ENCODE measurements at places on chromosomes 4 and X.

DNA sequence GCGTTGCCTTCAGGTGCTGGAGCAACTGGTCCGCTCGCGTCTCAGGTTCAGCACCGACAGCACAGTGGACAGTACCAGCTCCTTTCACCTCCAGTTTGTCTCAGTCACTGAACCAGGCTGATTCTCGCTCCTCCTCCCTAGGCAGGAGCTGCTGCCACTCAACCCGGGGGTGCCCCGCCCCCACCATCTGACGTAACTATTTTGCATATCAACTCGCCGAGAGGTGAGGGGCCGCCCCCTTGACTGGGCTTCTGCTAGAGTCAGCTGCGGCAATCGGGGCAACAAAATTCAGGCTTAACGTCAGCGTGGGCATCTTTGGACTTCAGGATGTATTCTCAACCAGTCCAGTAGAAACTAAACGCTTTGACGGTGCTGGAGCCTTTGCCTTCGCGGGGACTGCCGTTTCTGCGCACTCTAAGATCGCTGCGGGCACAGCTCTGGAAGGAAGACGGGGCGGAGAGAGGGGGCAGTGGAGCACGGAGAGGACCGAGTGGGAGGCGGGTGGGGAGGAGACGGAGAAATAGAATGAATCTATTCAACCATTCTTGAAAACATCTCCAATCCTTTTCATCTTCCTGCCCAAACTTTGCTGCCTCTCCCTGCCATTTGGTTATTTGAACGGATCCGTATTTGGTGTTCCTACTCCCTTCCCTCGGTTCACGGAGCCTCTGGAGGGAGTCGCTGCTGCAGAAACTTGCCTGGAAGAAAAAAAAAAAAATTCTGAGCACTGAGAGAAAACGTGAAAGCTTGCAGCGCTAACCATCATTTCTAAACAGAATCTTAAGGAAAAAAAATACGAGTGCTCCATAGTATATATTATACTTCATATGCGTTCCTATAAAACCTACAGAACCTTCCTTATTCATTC, at the start of gene FSTL5:
FSTL5 (minus strand) TSS at position 109 of the 868 bp plus-strand sequence. CDS start 52,604 bp downstream, outside the sequence.
- peak; percentile 33 for DNase-seq

GRCh38 chr4:100555611-100556337, 38.0 kb upstream of the EMCN start:
- DNase-seq, result no peak

DNA sequence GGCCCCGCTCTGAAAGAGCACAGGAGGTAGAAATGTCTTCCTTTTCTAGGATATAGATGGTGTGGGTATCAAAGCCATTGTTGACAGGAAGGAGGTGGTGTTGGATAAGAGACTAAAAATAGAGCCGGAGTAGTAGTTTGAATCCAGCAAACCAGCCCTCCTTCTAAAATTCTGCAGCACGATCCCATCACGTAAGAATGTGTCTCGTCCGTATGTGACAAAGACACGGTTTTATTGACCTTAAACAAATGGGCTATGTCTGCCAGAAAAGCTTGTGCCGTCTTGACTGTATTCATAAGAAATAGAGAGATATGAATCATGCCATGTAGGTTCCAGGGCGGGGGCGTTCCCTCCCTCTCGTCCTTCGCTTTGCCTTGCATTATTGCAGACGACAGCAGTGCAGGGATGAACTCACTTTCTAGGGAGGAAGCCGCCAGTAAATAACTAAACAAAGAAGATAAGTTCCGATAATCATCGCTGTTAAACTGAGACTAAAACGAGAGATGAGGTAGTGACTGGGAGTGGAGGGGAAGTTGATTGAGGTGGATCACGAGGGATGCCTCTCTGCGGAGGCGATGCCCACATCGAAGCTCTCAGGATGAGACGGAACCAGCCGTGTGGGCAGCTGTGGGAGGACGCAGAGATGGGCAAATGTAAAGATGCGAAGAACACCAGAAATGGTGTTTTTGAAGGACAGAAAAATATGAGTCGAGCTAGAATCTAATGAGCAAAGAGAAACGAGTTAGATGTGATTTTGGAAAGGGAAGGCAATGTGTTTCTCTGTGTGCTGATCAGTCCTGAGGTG, 3.4 kb downstream of the TENM3 start:
- no peak for DNase-seq

- peak; percentile 59 for DNase-seq
Observed at GRCh38 chr4:40199999-40200874, 3.4 kb downstream of the RHOH start.

DNA sequence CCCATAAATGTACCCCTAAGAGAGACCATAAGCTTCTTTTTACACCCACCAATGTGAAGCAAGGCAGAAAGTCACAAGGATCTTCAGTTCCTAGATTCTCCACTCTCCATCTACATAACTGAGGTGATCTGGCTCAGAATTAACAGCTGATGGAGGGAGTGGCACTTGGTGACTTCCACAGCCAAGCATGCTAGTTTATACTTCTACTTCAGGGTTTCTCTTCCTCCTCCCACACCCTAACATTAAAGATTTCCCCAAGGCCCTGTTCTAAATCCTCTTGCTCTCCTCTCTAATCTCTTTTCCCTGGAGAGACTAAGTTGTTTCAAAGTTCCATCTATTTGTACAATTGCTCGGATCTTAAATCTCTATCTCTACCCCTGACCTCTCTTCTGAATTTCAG, 81.1 kb downstream of the MBNL3 start:
- no peak for DNase-seq

DNA sequence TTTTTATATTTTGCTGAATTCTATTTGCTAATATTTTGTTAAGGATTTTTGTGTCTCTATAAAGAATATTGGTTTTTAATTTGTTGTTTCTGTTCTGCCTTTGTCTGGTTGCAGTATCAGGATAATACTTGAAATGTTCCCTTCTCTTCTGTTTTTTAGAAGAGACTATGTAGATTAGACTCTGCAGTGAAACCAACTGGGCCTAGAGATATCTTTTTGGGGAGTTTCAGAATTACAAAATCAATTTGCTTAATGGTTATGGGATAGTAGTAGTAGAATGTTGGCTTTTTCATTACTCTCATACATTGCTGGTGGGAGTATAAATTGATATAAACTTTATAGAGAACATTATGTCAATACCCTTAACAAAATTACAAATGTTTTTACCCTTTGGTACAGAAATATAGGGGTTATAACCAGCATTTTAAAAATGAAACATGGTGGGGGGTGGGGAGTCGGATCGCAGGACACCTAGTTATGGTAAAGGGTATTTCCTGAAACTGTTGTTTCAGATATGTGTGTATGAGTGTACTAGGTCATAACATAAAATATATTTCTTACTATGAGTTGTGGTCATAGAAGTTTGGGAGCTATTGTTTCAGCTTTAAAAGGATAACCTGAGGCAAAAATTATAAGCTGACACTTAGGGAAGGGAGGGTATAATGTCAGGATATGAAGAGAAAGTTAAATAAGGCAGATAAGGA, 29.0 kb downstream of the CLOCK start:
- DNase-seq, result no peak

GRCh38 chr4:157270108-157270507, 49.6 kb downstream of the GRIA2 start:
- no peak for DNase-seq

GRCh38 chr4:57243076-57243475, 132.9 kb upstream of the IGFBP7 start:
- DNase-seq, result no peak

DNA sequence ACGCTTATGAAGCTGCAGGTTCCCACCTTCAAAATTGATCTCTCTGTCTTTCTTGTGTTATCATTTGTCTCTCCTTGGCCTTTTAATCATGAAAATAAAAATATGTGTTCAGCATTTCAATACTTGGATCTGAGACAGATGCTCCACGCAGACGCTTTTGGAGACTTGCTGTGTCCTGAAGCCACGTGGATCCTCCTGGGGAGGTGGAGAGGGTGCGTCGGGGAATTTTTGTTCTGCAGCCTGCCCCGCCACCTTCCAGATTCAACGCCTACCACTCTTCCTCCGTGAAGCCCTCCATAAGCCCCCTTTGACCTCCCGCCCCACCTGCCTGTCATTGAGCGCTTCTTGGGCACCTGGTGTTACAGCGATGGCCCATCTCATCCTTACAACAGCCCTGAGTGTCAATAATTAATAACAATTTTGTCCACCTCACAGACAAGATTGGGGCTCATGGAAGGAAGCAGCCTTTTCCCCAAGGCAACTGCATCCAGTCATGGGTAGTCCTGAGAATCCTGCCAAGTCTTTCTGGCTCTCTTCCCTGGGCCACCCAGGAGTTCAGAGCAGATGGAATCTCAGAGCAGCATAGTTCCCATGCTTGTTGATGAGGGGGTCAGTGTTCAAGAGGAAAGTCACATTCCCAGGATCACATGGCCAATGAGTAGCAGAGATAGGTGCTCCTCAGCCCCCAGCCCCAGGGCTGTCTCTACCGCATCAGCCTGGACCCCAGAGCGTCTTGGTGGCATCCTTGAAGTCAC, 172.6 kb upstream of the PSAPL1 start:
- DNase-seq, result no peak

GRCh38 chr4:169031392-169031791, 21.3 kb upstream of the CBR4 start:
- no peak for DNase-seq

GRCh38 chrX:46039526-46039925, 505.7 kb downstream of the ZNF674 start:
- no peak for DNase-seq

- peak; percentile 30 for DNase-seq
Observed at GRCh38 chr4:76585897-76586360, 150.9 kb downstream of the SHROOM3 start.

DNA sequence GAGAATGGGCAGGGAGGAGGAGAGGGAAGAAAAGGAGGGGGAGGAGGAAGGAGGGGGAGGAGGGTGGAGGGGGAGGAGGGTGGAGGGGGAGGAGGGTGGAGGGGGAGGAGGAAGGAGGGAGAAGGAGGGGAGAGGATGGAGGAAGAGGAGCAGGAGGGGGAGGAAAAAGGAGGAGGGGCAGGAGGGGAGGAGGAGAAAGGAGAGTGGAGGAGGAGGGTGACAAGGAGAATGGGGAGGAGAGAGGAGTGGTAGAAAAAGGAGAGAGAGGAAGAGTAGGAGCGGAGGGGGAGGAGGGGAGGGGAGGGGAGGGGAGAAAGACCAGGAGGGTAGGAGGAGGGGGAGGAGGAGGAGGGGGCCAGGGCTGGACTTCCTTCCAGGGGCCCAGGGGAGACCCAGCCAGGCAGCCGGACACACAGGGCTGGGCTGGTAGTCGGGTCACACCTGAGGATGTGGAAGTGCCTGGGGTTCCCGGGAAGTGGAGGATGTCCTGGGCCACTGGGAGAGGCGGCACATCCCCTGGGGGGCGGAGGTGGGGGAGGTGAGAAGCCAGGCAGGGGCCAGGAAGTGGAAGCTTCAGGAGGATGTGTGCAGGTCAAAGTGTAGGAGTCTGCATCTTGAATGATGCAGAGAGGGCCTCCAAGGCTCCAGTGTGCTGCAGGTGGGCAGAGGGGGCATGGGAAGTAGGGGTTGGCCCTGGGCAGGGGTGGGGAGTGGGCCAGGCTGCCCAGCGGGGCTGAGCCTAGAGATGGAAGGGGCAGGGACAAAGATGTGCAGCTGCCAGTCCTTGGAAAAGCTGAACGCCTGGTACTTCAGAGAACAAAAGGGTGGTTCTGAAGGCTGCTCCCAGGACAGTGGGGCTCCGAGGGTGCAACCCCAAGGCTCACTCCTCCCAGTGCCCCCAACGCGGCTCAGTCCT, 18.8 kb downstream of the IL3RA start:
- no peak for DNase-seq

DNA sequence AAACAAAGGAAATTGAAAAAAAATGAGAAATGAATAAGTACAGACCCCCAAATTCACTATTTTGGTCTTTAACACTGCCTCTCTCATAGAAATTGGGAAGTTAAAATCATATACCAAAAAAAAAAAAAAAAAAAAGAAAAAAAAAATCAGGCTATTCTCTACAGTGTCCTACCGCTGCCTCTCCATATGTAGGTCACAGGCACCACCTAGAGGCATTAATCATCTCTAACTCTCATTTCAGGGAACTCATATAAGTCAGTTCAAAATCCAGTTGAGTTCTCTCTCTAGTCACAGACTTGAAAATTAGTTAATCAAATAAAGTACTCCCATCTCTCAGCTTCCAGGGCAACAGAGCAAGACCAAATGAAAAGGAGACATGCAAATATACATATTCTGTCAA, 47.9 kb downstream of the COX18 start:
- DNase-seq, result no peak

- DNase-seq, result no peak
Observed at GRCh38 chr4:3223956-3224748, 24.8 kb upstream of the MSANTD1 start.

DNA sequence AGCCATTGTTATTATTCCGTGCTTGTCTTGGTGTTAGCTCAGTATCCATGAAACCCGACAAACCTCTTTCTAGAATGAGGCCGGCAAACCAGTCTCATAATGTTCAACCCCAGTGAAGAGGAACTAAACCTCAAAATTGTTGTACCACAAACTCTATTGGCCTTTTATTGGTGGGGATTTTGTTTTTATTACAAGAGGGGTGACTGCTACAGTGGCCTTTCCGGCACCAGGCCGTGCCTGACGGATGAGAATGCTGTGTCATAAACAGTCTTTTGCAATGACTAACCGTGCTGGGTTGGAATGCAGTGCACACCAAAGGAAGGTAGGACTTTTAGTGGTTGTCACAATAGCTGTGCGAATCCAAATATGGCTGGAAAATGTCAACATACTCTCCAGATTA, 60.8 kb downstream of the SHROOM2 start:
- DNase-seq, result no peak

DNA sequence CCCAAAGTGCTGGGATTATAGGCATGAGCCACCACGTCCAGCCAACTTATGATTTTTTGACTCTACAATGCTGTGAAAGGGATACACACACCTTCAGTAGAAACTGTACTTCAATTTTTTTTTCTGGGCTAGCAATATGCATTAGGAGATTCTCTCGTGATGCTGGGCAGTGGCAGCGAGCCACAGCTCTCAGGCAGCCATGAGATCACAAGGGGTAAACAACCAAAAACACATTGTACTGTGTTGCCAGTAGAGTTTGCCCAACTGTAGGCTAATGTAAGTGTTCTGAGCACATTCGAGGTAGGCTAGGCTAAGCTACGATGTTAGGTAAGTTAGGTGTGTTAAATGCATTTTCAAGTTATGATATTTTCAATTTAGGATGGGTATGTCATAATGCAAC, 25.7 kb downstream of the RAB33A start:
- DNase-seq, result no peak

GRCh38 chr4:15034071-15034764, 31.9 kb downstream of the CPEB2 start:
- DNase-seq, result no peak

GRCh38 chr4:172152284-172152683, 339.1 kb downstream of the GALNTL6 start:
- DNase-seq, result no peak

GRCh38 chr4:123619326-123619725, 222.7 kb downstream of the SPRY1 start:
- DNase-seq, result no peak

DNA sequence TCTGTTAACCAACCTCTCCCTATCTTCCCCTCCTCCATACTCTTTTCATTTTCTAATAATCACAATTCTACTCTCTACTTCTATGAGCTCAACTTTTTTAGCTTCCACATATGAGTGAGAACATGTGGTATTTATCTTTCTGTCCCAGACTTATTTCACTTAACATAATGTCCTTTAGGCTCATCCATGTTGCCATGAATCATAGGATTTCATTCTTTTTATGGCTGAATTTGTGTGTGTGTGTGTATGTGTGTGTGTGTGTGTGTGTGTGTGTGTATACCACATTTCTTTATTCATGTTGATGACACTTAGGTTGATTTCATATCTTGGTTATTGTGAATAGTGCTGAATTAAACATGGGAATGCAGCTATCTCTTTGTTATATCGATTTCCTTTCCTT, 37.4 kb downstream of the RUFY3 start:
- DNase-seq, result no peak

Measured in activated CD4-positive, CD25-positive, alpha-beta regulatory T cell treated with anti-CD3 and anti-CD28 coated beads, Interleukin-2, amount 50 U/mL, for 72 hours (primary cell).